Left forelimb (tissue), 1 donor: ENCODE measurements at places on chromosomes 3 and 15.
A peak's percentile ranks its signal among the peaks of the same experiment; 100 is the strongest.

GRCh38 chr3:98732286-98733052 lies 30.7 kb upstream of the ST3GAL6 start:
- peak; percentile 77 for DNase-seq

DNA sequence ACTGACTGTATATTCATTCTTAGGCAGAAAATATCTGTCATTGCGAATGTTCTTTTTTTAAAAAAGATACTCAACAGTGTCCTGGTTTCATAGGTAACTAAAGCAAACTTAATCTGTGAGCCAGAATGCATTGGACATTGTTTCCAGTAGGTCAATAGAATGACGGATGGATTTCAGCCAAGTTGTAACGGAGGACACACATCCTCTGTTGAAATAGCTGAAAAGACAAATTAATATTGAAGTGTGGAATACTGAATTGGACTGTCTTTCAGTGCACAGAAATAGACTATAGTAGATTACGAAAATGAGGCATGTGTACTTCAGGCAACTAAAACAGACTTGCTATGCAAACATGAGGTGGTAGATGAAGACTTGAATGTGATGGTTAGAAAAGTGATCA lies 461.6 kb downstream of the WDR72 start:
- no peak for DNase-seq

- no peak for DNase-seq
These were observed 30.3 kb downstream of the TCF12 start for GRCh38 chr15:56948764-56949101.

- no peak for DNase-seq
These were observed 824 bp upstream of the CILP start for GRCh38 chr15:65212097-65212496.

- peak; percentile 64 for DNase-seq
These were observed 5.3 kb upstream of the TXNRD3 start for GRCh38 chr3:126659915-126660886.

DNA sequence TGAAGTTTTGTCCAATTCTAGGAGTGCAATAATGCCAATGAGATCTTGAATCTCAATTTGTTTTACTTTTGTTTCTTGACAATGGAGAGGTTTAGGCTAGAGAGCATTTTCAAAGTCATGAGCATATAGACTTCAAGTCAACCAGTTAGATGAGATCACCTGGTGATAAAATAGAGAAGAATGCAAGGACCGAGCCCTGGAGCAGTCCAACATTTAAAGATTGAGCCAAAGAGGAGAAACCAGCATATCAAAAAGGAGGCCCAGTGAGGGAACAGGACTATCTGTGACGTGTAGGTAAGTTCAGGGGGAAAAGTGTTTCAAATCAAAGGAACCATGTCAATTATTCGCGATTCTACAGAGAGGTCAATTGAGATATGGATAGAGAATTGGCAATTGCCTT lies 1.7 kb upstream of the PIAS1 start:
- no peak for DNase-seq

DNA sequence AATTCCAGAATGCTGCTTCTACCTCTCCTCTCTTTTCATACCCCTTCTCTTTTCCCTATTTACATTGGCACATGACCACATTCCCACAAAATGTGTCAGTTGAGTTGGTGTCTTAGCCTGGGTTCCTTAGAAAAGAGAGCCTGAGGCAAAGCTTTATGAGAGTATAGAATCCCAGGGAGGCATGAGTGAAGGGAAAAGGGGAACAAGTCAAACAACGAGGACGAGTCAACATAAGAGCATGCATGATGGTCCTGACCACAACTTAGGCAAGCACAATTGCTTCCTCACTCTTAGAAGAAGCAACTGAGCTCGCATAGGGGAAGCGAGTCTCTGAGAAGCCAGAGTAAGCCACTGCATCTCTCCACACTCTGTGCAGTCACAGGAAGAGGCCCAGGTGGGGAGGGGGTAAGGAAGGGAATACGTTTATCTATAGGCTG lies 15.4 kb upstream of the ZNF774 start:
- DNase-seq, result no peak

DNA sequence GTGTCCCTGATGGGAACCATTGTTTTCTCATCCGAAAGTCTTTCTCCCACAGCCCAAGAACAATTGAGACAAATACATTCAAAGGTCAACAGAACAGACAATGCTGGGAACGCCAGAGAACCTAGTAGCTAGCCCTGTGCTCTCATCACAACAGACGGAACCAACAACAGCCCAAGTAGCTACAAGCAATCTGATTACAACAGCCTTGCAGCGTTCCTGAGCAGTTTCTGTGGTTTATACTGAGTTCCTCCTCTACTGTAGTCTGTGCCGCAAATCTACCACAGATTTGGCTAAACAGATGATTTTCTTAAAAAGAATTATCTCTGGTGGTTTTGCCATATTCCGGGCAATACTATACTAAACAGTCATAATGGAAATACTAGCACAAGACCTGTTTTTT lies 435.6 kb downstream of the MECOM start:
- no peak for DNase-seq

- no peak for DNase-seq
These were observed 354.5 kb upstream of the THBS1 start for GRCh38 chr15:39226169-39226937.

DNA sequence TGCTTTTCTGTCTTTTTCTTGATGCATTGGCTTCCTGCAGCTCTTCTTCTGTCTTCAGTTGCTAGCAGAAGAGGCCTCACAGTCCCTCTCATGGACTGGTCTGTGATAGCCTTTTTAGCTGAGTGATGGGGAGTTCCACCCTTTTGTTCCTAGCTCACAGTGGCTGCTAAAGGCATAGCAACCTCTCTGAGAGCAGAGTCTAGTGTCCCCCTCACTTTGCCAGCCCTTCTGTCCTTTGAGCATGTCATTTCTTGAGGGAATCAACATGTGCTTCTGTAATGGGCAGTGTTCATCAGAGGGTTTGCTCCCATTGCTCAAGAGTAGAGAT lies 44.4 kb downstream of the GAP43 start:
- no peak for DNase-seq
